Type B pancreatic cell (in vitro differentiated cells): ENCODE measurements at places on chromosomes 3 and 15.

- DNase-seq, result no peak
Observed at GRCh38 chr3:140091143-140091542, 156.2 kb downstream of the CLSTN2 start.

GRCh38 chr15:72116731-72117485, 1.0 kb downstream of the MYO9A start:
- DNase-seq, result no peak

- no peak for DNase-seq
Observed at GRCh38 chr3:5197470-5198312, 10.2 kb downstream of the EDEM1 start.

DNA sequence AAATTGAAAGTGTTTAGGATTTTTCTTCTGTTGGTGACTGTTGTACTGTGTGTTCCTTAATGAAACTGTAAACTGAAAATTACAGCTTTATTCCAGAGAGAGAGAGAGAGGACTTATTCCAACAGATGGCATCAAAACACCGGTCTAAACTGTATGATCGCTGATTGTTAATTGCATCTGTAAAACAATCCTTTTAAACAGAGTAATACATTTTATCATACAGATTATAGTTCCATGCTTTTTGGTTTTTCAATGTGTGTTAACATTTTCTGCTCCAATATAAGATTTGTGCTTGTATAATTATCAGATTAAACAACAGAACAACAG, 289.7 kb upstream of the DNAJC19 start:
- DNase-seq, result no peak

- no peak for DNase-seq
Observed at GRCh38 chr3:2921903-2922302, 188.3 kb downstream of the IL5RA start.

- no peak for DNase-seq
Observed at GRCh38 chr15:94237903-94238302, 6.5 kb downstream of the MCTP2 start.

DNA sequence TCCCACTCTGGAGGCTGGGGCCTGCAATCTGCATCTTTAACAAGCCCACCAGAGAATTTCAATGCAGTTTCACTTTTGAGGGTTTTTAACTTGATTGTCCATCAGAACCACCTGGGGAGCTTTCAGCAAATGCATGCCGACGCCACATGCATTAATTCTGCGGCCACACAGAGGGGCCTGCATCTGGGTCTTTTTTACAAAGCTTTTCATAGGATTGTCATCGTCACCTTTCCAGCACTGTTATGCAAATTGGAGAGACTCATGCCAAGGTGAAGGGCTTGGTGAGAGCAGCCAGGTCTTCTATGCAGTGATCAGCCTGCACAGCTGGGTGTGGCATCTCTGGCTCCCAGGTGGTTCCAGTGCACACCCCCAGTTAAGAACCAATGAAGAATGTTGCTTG, 143.0 kb upstream of the CTDSPL start:
- no peak for DNase-seq

DNA sequence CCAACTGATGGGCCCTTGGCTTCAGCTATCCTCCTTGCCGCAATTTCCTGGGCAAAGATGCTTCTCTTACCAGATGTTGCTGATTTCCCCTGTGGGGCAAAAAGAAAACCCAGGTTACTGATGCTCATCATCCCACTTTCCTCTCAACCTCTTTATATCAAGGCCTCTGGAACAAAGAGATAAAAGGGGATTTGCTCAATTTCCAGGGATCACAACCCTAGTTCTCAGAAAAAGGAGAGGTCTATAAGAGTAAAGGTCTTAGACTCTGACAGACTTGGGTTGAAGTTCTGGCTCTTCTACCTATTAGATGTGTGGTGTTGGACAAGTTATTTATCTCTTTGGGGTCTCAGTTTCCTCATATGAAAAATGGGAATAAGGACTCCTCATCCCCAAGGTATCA, 8.5 kb downstream of the RPAP1 start:
- no peak for DNase-seq

- no peak for DNase-seq
Observed at GRCh38 chr3:187242900-187243299, 45.6 kb downstream of the RTP1 start.

GRCh38 chr15:66820481-66821176, 118.6 kb downstream of the SMAD6 start:
- no peak for DNase-seq

DNA sequence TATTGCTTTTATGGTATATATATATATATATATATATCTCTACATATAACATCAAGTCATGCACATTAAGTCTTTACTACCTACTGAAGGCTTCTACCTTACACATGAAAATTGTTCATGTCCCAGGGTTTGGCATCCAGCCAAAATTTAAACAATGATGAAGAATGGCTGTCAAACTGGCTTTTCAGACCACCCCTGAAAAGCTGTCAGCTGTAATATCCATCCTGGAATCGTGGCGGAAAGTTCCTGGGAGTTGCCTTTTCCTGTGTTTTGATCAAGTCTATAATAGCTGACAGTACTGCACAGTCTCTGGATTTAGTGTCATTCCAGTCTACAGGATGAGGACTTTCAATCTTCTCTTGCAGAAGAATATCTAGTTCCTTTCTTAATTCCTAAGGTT, 48.3 kb downstream of the DHX36 start:
- DNase-seq, result no peak

DNA sequence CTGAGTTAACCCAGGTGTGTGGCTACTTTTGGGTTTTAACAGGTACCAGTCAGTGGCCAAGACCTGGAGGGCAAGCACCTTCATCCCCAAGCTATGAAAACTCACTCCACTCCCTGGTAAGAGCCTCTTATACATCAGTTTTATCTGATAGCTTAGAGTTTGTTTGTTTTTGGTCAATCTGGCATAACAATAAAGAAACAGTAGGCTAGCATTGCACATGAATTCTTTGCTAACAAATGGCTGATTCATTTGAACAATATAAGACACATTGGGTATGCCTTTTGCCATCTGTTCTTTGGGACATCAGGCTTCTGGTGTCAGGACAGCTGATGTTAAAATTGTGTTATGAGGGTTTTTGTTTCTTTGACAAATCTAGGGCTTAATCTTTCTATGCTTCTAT, 125.0 kb upstream of the CGNL1 start:
- DNase-seq, result no peak

DNA sequence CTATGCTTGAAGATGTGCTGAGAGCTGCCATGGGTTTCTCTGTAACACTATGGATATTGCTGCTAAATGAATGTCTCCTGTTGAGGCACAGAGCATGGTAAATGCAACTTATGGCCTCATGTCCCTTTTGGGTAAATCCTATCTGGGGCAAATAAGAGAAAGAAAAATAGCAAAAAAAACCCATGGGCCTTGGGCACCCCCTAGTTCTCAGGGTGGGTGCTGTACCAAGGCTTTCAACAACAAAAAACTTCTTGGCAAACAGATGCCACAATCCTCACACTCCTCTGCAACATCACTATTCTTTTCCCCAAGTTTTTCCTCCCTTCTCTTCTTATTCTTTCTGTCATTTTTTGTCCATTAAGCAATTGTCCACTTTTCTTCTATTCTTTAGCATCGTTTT, 340.1 kb upstream of the ROBO2 start:
- no peak for DNase-seq
